ENCODE measurements at places on chromosomes 7 and 10.

DNA sequence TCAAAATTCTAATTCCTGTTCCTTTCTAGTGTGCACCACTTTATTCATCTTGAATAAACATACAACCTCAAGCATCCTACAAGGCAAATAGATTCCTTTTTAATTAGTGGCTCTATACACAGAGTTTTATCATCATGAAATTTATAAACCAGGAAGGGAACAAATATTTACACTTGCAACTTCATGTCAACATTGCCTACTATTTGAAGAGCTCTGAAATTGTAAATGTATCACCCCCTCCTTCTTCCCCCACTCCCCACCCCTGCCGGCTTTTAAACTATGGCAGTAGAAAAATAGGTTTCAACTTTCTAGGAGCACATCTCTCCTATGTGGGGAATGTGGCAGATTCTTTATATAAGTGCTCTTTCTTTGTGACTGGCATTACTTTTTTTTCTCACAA, 49.6 kb downstream of the KAT6B start:
- DNase-seq: no peak

DNA sequence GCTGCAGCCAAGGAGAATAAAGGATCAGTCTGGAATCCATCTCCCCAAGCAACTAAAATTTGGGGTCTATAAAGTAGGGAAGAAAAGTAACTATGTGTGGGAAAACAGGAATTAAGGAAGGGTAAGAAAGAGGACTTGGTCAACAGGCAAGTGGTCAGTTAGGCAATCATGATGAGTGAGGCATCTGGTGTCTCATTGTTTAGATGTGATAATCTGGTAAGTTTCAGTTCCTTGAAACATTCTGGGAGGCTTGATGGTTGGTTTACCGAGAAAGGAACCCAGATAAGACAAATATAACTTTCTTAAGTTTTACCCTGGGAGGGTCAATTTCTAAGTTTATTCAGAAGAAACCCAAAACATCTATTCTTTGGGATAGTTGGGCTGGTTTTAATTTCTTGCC, 22.3 kb downstream of the HYAL4 start:
- no peak for DNase-seq

DNA sequence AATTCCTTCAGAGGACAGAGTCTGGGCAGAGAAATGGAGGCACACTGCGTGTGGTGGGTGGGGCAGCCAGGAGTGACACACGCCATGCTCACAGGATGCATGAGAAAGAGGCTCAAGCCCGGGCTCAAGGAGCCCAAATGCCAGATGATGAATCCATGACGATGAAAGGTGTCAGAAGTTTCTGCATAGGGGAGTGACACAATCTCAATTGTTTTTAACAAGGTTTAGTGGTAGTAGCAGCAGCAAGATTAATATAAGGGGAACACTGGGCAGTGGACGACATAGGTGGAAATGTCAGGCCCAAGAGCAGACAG, 126.1 kb downstream of the TNS3 start:
- DNase-seq: no peak

GRCh38 chr10:12825260-12825849, 176.2 kb downstream of the CCDC3 start:
- DNase-seq: no peak

DNA sequence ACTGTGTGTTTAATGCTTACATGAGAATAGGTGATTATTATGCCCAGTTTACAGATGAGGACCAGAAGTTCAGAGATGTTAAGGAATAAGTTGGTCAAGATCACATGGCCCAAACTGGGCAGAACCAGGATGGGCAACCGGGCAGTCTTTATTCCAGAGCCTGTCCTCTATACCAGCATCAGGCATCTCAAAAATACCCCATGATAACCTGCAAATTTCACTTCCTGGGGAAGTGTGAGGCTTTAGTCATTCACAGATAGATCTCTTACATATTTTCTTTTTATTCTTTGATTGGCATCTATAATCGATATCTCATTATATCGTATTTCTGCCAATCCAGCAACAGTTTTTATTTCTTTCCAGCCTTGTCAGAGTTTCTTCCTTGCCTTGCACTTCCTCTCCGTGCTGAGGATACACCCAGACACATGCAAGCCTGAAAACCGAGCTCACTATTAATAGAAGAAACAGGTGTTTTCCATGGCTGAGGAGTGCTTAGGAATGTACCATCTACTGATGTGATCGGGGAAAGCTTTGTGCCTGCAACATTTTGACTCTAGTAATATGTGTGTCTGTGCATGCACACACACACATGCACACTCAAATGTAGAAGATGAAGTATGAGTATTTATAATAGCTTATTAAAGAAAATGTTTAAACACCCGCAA, 82.4 kb downstream of the CREM start:
- no peak for DNase-seq

GRCh38 chr7:47535704-47536628, 45.9 kb downstream of the TNS3 start:
- DNase-seq: no peak

- no peak for DNase-seq
Observed at GRCh38 chr7:151863386-151864079, 13.4 kb downstream of the PRKAG2 start.

DNA sequence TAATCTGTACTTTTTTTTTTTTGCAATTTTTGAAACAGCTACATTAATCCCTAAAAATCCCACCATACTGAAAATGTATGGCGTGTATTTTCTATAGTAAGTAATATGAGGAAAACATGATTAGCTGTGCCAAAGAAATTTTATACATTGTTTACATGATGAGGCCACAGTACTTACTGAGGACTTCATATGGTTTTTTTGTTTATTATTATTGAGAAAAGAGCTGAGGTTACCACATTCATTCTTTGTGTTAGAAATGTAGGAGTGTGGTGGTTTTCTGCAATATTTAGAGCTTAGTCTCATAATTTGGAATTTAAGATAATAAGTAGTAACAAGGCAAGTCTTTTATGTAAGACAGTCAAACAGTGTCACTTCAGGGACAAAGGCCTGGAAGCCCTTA, 45.1 kb downstream of the SLC25A40 start:
- DNase-seq: no peak

DNA sequence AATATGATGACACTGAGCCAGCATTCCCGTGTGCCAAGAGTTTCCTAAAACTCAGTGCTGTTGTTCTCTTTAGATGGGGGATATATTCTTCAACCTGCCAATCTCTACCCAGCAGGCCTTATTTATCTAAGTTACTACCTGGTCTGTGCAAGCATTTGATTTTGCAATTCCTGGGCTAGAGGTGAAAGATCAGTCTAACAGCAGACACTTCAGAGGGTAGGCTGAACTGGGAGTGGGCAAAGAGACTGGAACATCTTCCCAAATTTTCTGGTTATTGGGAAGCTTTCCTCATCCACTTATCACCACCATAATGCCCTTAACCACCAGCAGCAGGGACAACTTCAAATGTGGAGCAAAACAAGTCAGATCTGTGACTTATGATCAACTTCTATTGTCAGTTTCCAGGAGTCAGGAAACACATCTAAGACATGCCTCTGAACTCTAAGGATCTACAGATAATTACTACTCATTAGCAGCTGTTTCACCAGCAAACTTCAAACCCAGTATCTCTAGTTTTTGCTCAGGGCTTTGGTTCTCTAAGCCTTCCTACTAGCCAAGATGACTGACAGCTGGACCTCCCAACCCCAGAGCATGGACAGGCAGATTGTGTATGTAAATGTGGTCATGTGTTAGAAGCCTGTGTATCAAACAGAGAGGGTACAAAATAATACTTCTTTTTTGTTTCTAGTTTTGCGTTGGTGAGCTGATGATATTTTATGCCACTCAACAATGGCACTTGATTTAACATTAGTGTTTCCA, 1.0 kb downstream of the ASAH2 start:
- DNase-seq: no peak

DNA sequence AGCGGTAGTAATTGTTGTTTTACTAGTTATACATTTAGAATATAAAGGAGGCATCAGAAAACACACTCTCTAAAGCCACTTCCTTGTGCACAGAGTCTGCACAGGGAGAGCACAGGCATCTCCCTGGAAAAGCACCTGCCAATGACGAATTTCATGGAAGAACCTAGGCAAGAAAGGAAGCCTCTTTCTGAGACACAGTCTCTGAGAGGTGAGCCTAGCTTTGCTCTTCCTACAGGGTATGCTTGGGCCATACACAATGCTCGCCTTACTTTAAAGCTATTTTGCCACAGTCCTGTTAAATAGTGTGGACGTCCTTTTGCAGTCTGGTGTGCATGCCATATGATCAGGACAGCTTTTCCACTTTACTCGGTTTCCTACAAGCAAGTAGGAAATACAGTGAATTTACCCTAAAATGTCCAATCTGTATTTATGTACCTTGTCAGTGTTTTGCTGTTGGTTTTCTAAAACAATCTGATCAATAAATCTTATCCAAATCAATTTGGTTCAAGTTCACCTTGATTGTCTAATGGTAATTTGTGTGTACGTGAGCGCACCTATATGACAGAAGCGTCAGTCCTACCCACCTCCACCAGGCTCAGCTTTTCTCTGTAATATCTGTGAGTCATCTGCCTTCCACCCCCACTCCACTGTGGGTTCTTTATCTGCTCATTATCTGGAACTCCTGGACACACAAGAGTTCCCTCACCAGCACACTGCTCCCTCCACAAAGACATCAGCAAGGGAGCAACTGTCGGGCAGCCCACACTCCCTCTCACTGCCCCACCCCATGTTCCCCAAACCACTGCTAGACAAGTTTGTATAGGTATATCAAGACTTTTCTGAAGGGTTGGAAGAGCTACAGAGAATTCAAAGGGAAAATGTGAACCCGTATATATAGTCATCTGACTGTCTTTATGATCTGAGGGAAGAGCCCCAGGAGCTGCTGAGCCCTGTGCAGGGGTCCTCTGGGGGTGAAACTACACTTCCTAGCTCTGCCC, 65.2 kb downstream of the KLHDC10 start:
- no peak for DNase-seq

DNA sequence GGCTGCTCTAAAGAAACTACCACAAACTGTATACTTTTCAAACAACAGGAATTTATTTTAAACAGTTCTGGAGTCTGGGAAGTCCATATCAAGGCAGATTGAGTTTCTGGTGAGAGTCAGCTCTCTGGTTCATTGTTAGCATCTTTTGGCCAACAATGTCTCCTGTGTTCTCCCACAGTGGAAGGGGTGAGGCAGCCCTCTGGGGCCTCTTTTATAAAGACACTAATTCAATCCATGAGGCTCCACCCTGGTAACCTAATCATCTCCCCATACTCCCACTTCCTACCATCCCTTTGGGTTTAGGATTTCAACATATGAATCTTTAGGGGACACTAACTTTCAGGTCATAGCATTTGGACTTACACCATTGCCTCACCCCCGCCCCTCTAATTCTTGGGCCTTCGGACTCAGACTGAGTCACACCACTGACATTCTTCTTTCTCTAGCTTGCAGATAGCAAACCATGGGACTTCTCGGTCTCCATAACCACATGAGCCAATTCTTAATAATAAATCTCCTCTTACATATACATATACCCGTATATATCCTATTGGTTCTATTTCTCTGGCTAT, 64.3 kb upstream of the ANTXRL start:
- no peak for DNase-seq

GRCh38 chr7:16801111-16801542, 3.7 kb downstream of the AGR2 start:
- DNase-seq: peak; percentile 63

Data from keratinocyte (primary cell).